ENCODE measurements at places on chromosomes 4 and X.

- no peak overlapping the region for H3K27ac ChIP-seq
- DNase-seq = no peak
- no peaks in the 10 kb centered on the region for H3K36me3 ChIP-seq
- H3K4me1 ChIP-seq = no peaks in the 10 kb centered on the region
- no peaks in the 10 kb centered on the region for H3K27me3 ChIP-seq
Measured at GRCh38 chr4:123643691-123644090, 247.1 kb downstream of the SPRY1 start.

GRCh38 chrX:87167841-87168240 lies 349.8 kb upstream of the KLHL4 start:
- H3K27me3 ChIP-seq = no peaks in the 10 kb centered on the region
- H3K36me3 ChIP-seq = no peaks in the 10 kb centered on the region
- H3K4me1 ChIP-seq = no peaks in the 10 kb centered on the region
- H3K4me3 ChIP-seq = no peak overlapping the region
- no peak overlapping the region for H3K27ac ChIP-seq
- DNase-seq = no peak

GRCh38 chr4:81621490-81621889 lies 149.8 kb upstream of the RASGEF1B start:
- H3K27me3 ChIP-seq = no peaks in the 10 kb centered on the region
- H3K27ac ChIP-seq = no peak overlapping the region
- no peak for DNase-seq

- no peak overlapping the region for H3K27ac ChIP-seq
- H3K4me1 ChIP-seq = no peaks in the 10 kb centered on the region
- DNase-seq = no peak
- H3K27me3 ChIP-seq = no peaks in the 10 kb centered on the region
- no peak overlapping the region for H3K4me3 ChIP-seq
- no peaks in the 10 kb centered on the region for H3K36me3 ChIP-seq
Measured at GRCh38 chrX:138349351-138349750, 362.2 kb downstream of the FGF13 start.

GRCh38 chr4:130510661-130511060 lies 1414.7 kb downstream of the C4orf33 start:
- DNase-seq = no peak
- H3K27me3 ChIP-seq = no peaks in the 10 kb centered on the region
- no peaks in the 10 kb centered on the region for H3K4me1 ChIP-seq
- H3K36me3 ChIP-seq = no peaks in the 10 kb centered on the region

DNA sequence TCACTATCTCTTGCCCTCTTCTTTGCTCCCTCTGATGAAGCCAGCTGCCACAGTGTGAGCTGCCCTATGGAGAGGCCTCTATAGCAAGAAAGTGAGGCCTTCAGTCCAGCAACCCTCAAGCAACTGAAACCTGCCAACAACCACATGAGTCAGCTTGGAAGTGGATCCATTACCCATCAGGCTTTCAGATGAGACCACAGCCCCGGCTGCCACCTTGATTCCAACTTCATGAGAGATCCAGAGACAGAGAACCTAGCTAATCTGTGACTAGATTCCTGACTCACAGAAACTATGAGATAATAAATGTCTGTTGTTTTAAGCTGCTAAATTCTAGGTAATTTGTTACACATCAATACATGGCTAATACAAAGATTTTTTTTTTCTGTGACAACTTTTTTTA lies 20.4 kb upstream of the WAS start:
- H3K4me1 ChIP-seq = no peaks in the 10 kb centered on the region
- no peaks in the 10 kb centered on the region for H3K27me3 ChIP-seq
- no peak overlapping the region for H3K4me3 ChIP-seq
- H3K27ac ChIP-seq = no peak overlapping the region
- H3K36me3 ChIP-seq = no peaks in the 10 kb centered on the region
- no peak for DNase-seq

DNA sequence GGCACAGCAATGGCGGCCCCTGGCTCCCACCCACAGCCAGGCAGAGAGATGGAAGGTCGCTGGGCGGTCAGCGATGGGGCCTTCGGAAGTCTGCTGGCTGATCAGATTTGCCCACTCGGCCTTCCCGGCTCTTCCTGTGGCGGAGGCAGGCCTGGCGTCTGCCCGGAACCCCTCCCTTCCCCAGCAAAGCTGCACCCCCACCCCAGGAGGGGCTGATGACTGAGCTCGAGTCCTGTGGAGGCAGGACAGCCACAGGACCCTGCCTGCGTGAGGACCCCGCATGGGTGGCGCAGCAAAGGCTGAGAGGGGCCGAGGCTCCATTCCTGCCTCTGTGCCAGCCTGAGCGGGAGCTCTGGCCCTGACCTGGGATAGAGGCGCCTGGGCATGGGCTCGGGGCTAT lies 34.8 kb downstream of the TACC3 start:
- no peak overlapping the region for H3K4me3 ChIP-seq
- H3K27me3 ChIP-seq = no peaks in the 10 kb centered on the region
- DNase-seq = no peak
- H3K36me3 ChIP-seq = no peaks in the 10 kb centered on the region
- H3K4me1 ChIP-seq = no peaks in the 10 kb centered on the region

- no peaks in the 10 kb centered on the region for H3K27me3 ChIP-seq
- peak; percentile 81 for DNase-seq
- peak overlapping the region; percentile 100 for H3K27ac ChIP-seq
Measured at GRCh38 chrX:12954981-12955380, 19.9 kb upstream of the TMSB4X start.

- no peaks in the 10 kb centered on the region for H3K36me3 ChIP-seq
- no peaks in the 10 kb centered on the region for H3K4me1 ChIP-seq
- no peak for DNase-seq
Measured at GRCh38 chrX:109623997-109624396, 975 bp downstream of the KCNE5 start.

- H3K36me3 ChIP-seq = no peaks in the 10 kb centered on the region
- no peak for DNase-seq
- peaks cover 3% of the 10 kb centered on the region for H3K27me3 ChIP-seq
- H3K27ac ChIP-seq = no peak overlapping the region
Measured at GRCh38 chr4:113106108-113106507, 56.7 kb downstream of the ANK2 start.

- no peaks in the 10 kb centered on the region for H3K36me3 ChIP-seq
- H3K4me3 ChIP-seq = no peak overlapping the region
- H3K27ac ChIP-seq = no peak overlapping the region
- H3K27me3 ChIP-seq = peaks cover 10% of the 10 kb centered on the region
Measured at GRCh38 chr4:176271749-176272148, 2.7 kb upstream of the ASB5 start.

- H3K27ac ChIP-seq = no peak overlapping the region
- no peak overlapping the region for H3K4me3 ChIP-seq
- peaks cover 5% of the 10 kb centered on the region for H3K27me3 ChIP-seq
- no peaks in the 10 kb centered on the region for H3K36me3 ChIP-seq
Measured at GRCh38 chr4:121510341-121510874, 129.6 kb upstream of the QRFPR start.

DNA sequence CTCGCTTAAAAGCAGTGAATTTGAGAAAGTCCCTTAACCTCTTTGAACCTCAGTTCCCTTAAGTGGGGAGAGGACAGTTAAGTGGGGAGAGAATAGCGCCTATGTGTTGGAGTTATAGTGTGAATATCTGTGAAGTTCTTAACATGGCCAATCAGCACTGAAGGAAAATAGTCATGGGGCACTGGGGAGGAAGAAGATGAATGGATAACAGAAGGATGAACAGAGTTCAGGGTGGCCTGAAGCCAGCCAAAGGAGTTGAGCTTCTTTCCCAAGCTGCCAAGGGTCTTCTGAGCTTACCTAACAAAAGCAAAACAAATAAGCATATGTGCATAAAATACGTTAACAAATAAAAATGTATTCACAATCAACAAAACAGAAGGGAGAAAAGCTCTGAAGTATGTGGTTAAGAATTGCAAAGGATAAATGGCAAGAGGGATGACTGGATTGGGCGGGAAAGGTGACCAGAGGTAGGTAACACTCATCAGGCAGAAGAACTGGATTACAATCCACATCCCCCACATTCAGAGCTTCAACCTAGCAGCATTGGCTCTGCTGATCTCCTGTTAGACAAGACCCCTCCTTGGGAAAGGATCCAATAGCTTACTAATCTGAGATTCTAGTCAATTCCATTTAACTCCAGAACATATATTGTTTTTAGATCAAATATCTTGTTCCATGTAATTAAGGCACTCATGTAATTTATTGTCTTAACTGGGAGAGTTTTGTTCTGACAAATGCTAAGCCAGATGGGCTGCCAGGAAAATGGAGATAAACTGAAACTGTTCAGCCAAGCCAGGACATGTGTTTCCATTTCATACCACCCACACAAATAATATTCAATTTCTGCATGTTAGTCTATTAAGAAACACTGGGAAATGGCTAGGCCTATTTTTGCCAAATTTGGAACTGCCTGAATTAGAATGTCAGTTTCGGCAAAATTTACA lies 221.2 kb downstream of the LDB2 start:
- H3K4me3 ChIP-seq = no peak overlapping the region
- H3K27ac ChIP-seq = no peak overlapping the region
- no peaks in the 10 kb centered on the region for H3K4me1 ChIP-seq
- H3K36me3 ChIP-seq = no peaks in the 10 kb centered on the region
- no peaks in the 10 kb centered on the region for H3K27me3 ChIP-seq

- H3K27me3 ChIP-seq = no peaks in the 10 kb centered on the region
- no peaks in the 10 kb centered on the region for H3K4me1 ChIP-seq
- DNase-seq = no peak
- no peak overlapping the region for H3K27ac ChIP-seq
- H3K36me3 ChIP-seq = no peaks in the 10 kb centered on the region
Measured at GRCh38 chr4:158295053-158295452, 84.8 kb downstream of the TMEM144 start.

DNA sequence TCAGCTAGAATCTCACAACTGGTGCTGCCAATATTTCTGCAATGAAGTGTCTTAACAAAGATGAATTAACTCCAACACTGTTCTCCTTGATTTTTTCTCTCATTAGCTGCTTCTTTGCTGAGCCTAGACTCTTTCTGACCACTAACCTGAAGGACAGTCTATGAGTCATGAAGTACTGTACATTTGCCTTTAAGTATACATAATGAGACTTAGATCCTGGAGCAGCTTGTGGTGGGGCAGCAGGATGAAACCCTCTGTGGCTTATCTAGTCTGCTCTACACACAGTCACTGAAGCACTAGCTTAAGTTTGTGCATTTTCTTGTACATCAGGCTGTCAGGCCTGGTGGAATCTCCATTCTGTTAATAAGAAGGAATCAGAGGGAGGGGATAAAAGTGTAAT lies 307.4 kb upstream of the SMIM31 start:
- H3K4me1 ChIP-seq = no peaks in the 10 kb centered on the region
- H3K4me3 ChIP-seq = no peak overlapping the region
- H3K36me3 ChIP-seq = no peaks in the 10 kb centered on the region
- DNase-seq = no peak
- H3K27ac ChIP-seq = no peak overlapping the region

DNA sequence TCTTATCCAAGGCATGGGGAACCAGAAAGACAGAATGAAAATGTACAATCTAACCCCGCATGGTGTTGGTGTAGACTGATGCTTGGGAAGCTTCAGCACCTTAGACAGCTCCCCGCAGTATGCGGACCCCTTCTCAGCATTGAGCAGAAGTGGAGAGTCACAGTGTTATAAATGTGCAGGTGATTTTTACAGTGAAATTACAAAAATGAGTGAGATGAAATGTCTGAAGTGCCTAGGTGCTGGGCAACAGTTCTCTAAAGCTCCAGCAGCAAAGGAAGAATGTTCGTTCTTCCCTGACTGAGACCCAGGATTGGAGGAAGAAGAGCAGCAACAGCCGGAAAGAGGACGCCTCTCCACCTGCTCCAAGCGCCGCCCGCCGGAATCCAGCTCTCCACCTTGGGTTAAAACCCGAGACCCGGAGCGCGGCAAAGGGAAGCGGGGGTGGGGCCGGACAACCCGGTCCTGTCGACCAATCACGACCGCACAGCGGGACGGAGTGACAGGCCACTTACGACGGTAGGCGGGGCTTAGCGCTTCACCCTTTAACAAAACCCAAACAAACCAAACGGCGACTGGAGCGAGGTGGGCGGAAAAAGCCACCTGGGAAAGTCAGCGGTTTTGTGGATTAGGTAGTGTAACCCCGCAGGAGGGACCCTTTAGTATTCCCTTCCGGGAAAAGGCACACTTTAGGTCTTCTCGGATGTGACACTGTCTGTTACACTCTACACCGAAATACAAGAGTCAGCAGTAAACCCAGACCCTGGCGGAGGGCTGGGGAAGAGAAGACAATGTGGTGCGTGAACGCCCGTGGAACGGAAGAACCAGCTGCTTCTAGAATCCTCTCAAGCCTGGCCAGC lies at the start of gene GLRA3:
TSS of gene GLRA3 (minus strand) at position 403 of the 857 bp plus-strand sequence. CDS start 436 bp downstream, outside the sequence.
- H3K27ac ChIP-seq = no peak within 1 kb of the TSS
- no peaks in the 10 kb centered on the region for H3K27me3 ChIP-seq
- no peaks in the 10 kb centered on the region for H3K36me3 ChIP-seq

GRCh38 chr4:121154103-121154515 lies 10.0 kb downstream of the TNIP3 start:
- peak overlapping the region; percentile 37 for H3K4me3 ChIP-seq
- H3K27me3 ChIP-seq = no peaks in the 10 kb centered on the region
- H3K27ac ChIP-seq = peak overlapping the region; percentile 83
- DNase-seq = peak; percentile 62

DNA sequence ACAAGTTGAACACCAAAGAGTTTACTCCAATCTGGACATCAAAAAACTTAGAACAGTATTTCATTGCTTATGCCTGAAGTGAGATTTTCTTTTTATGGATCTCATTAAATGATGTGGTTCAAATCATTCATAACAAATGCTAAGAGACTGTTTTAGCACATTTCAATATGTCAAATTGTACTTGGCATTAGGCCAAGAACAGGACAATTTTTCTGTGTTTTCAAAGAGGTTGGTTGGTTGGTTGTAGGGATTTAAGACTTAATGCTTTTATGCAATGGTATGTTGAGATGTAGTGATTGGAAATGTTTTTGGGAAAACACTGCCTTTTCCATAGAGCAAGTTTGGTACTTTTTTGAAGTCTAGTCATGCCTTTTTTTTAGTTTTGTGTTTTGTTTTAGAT lies 510.4 kb downstream of the ZNF674 start:
- no peaks in the 10 kb centered on the region for H3K36me3 ChIP-seq
- no peak for DNase-seq
- H3K27ac ChIP-seq = no peak overlapping the region

- peaks cover 8% of the 10 kb centered on the region for H3K4me1 ChIP-seq
- H3K27ac ChIP-seq = no peak overlapping the region
- DNase-seq = no peak
- no peak overlapping the region for H3K4me3 ChIP-seq
Measured at GRCh38 chrX:24277405-24277804, 36.5 kb downstream of the SUPT20HL2 start.

GRCh38 chrX:19535476-19535875 lies 20.2 kb upstream of the MAP3K15 start:
- no peak overlapping the region for H3K27ac ChIP-seq
- H3K27me3 ChIP-seq = no peaks in the 10 kb centered on the region
- H3K4me1 ChIP-seq = no peaks in the 10 kb centered on the region
- DNase-seq = no peak
- H3K36me3 ChIP-seq = peaks cover 21% of the 10 kb centered on the region

GRCh38 chrX:8726031-8726652 lies 5.8 kb downstream of the ANOS1 start:
- H3K4me1 ChIP-seq = no peaks in the 10 kb centered on the region
- H3K27me3 ChIP-seq = no peaks in the 10 kb centered on the region
- H3K4me3 ChIP-seq = no peak overlapping the region
- H3K27ac ChIP-seq = no peak overlapping the region
